Activated CD8-positive, alpha-beta T cell treated with anti-CD3 and anti-CD28 coated beads for 36 hours (primary cell): ENCODE measurements at places on chromosomes 16 and 17. TPM values are rescaled to one million over a fixed set of nuclear protein-coding genes. Genes with fewer than 3 reads are reported as not detected.
A peak's percentile ranks its signal among the peaks of the same experiment; 100 is the strongest.

DNA sequence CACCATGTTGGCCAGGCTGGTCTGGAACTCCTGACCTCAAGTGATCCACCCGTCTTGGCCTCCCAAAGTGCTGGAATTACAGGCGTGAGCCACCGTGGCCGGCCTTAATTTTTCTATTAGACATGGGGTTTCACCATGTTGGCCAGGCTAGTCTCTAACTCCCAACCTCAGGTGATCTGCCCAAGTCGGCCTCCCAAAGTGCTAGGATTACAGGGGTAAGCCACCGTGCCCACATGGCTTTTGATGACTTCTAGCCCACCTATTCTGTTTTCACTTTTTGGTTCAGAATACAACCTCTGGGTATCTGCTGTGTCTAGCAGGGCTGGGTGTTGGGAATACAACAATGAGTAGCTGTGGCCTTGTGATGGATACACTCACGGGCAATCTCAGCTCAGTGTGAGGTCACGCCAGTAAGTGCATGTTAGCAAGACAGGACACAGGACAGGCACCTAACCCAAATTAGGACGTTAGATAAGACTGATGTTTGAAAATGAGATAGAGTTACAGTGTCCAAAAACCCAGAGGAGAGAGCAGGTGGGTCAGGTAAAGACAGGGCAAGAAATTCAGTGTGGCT lies 14.1 kb upstream of the YWHAE start:
- H3K27ac ChIP-seq: no peak overlapping the region
- no peak overlapping the region for H3K4me3 ChIP-seq
- DNase-seq: no peak
- no peaks in the 10 kb centered on the region for H3K36me3 ChIP-seq
- no peaks in the 10 kb centered on the region for H3K27me3 ChIP-seq

DNA sequence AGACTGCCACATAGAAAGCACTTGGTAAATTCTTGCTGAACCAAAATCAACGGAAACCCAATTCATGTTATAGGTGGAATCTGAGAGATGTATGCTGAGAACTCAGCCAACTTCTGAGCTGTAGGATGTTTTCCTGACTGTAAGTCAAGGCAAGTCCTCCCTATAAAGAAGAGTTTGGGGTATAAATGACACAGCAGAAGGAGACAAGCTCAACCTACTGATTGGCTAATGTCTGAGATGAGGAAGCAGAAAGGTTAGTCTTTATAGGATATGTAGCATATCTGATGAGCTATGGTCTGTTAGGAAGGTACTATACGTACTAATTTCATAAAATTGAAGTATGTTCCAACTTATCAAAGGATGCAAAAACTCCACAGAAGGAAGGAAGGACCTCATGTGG lies 99.5 kb downstream of the XYLT1 start:
- no peak overlapping the region for H3K27ac ChIP-seq
- peaks cover 9% of the 10 kb centered on the region for H3K36me3 ChIP-seq
- no peaks in the 10 kb centered on the region for H3K27me3 ChIP-seq
- H3K4me3 ChIP-seq: no peak overlapping the region
- peaks cover 81% of the 10 kb centered on the region for H3K4me1 ChIP-seq

GRCh38 chr17:7019839-7020519 lies 2.9 kb upstream of the BCL6B start:
- peaks cover 18% of the 10 kb centered on the region for H3K36me3 ChIP-seq
- peaks cover 65% of the 10 kb centered on the region for H3K4me1 ChIP-seq
- DNase-seq: no peak
- no peak overlapping the region for H3K4me3 ChIP-seq

- H3K4me1 ChIP-seq: peaks cover 27% of the 10 kb centered on the region
- no peaks in the 10 kb centered on the region for H3K27me3 ChIP-seq
- H3K27ac ChIP-seq: no peak overlapping the region
- DNase-seq: no peak
- peaks cover 4% of the 10 kb centered on the region for H3K36me3 ChIP-seq
Measured at GRCh38 chr17:17078832-17079231, 36.6 kb downstream of the MPRIP start.

DNA sequence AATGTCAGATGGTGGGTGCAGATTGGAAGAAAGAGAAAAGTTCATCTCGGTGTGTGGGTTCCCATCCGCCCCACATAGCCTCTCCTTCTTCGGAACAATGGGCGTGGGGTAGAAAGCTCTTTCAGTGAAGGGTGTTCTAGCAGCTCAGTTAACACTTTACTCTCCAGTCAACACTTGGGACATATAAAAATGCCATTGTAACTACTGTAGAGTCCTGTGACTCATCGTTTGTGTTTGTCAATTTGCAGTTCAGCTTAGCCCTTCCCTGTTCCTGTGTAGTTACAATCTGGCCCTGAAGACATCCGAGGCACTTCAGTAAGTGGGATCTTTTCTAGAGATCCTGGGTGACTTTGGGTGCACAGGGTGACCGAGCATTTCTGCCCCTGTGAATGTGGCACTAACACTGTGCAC lies 11.5 kb upstream of the CLEC18C start:
- no peak overlapping the region for H3K4me3 ChIP-seq
- DNase-seq: no peak
- no peaks in the 10 kb centered on the region for H3K4me1 ChIP-seq
- H3K27me3 ChIP-seq: no peaks in the 10 kb centered on the region
- H3K36me3 ChIP-seq: peaks cover 15% of the 10 kb centered on the region

GRCh38 chr17:49000943-49001342 lies 3.8 kb downstream of the IGF2BP1 start:
- no peak overlapping the region for H3K27ac ChIP-seq
- DNase-seq: no peak
- H3K4me1 ChIP-seq: peaks cover 11% of the 10 kb centered on the region
- no peak overlapping the region for H3K4me3 ChIP-seq
- H3K27me3 ChIP-seq: peaks cover 78% of the 10 kb centered on the region

DNA sequence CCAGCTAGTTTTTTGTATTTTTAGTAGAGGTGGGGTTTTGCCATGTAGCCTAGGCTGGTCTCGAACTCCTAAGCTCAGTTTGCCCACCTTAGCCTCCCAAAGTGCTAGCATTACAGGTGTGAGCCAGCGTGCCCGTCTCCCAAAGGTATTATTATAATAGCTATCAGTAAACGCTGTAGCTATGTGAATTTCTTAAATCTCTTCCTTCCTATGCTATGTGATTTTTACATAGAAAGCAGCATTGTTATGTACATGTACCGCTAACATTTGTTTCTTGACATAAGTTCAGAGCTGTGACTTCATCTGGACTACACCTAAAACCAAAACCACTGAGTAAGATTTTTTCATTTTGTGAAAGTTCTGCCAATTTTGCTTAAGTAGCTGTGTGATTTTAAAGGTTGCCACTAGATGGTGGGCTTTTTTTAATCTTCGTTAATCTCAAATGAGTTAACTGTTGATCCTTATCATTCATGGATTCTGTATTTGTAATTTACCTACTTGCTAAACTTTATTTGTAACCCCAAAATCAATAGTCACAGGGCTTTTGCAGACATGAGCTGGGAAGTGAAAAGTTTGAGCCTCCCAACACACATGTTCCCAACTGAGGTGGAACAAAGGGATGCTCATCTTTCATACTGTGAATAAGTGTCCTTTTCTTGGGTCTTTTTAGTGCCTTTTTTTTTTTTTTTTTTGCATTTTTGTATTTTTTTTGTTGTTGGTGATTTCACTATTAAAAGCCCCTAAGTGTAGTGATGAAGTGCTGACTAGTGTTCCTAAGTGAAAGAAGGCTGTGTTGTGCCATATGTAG lies 21.9 kb downstream of the PRKAR1A start:
- peaks cover 30% of the 10 kb centered on the region for H3K36me3 ChIP-seq
- DNase-seq: no peak
- peaks cover 4% of the 10 kb centered on the region for H3K4me1 ChIP-seq
- H3K4me3 ChIP-seq: no peak overlapping the region
- no peaks in the 10 kb centered on the region for H3K27me3 ChIP-seq

- H3K27me3 ChIP-seq: no peaks in the 10 kb centered on the region
- H3K4me1 ChIP-seq: peaks cover 15% of the 10 kb centered on the region
Measured at GRCh38 chr16:2428051-2428783, 1.0 kb upstream of the CCNF start.

GRCh38 chr17:17506893-17507464 lies 10.8 kb upstream of the RASD1 start:
- H3K27ac ChIP-seq: no peak overlapping the region
- no peak overlapping the region for H3K4me3 ChIP-seq
- peaks cover 14% of the 10 kb centered on the region for H3K4me1 ChIP-seq
- DNase-seq: no peak

- peaks cover 15% of the 10 kb centered on the region for H3K36me3 ChIP-seq
- H3K27ac ChIP-seq: no peak overlapping the region
- H3K4me3 ChIP-seq: no peak overlapping the region
- peaks cover 13% of the 10 kb centered on the region for H3K4me1 ChIP-seq
- no peaks in the 10 kb centered on the region for H3K27me3 ChIP-seq
Measured at GRCh38 chr16:4700997-4701743, 7.8 kb downstream of the NUDT16L1 start.

GRCh38 chr16:23842137-23842600 lies 6.4 kb downstream of the PRKCB start:
- peak overlapping the region; percentile 34 for H3K4me3 ChIP-seq
- peaks cover 73% of the 10 kb centered on the region for H3K36me3 ChIP-seq
- peaks cover 82% of the 10 kb centered on the region for H3K4me1 ChIP-seq
- DNase-seq: peak; percentile 81
- peak overlapping the region; percentile 92 for H3K27ac ChIP-seq
- H3K27me3 ChIP-seq: no peaks in the 10 kb centered on the region

DNA sequence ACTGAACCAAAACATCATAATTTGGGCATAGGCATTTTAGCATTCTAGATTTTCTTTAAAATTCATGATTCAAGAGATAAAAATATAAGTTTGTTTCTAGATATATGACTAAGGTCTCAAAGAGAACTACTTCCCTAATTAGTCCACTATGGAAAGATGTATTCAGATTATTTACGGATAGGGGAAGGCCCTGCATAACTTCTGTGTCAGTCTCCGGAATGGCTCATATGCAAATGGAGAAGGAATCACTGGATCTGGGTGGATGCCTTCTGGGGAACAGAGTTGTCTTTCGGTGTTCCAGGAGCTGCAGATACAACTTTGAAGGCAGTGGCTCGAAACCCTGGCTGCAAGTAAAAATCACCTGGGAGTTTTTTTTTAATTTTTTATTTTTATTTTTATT lies 17.1 kb upstream of the WFIKKN2 start:
- DNase-seq: no peak
- H3K27ac ChIP-seq: no peak overlapping the region
- H3K27me3 ChIP-seq: peaks cover 12% of the 10 kb centered on the region
- peaks cover 6% of the 10 kb centered on the region for H3K4me1 ChIP-seq

DNA sequence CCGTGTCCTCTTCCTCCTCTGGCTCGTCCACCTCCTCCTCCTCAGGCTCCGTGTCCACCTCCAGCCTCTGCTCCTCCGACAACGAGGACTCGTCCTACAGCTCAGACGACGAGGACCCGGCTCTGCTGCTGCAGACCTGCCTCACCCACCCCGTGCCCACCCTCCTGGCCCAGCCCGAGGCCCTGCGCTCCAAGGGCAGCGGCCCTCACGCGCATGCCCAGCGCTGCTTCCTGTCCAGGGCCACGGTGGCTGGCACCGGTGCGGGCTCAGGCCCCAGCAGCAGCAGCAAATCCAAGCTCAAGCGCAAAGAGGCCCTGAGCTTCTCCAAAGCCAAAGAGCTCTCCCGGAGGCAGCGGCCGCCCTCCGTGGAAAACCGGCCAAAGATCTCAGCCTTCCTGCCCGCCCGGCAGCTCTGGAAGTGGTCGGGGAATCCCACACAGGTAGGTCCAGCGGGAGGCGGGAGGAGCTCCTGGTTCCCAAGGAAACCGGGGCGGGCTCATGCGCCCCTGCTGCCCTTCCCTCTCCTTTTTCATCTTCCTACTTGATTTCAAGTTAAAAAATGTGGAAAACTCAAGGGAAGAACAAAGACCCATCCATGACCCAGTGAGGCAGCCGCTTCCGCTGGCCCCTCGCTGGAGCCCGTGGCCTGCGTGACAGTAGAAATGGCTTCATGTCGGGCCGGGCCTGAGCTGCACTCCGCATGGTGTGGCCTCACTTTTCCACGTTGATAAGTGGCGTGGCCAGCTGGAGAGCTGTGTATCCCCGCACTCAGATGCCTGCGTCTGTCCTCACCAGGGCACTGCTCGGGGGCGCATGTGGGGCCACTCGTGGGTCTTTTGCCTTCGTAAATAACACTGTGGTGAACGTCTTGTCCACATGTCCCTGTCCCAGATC lies 50.7 kb downstream of the ACTG1 start:
- no peak overlapping the region for H3K27ac ChIP-seq
- H3K27me3 ChIP-seq: no peaks in the 10 kb centered on the region
- H3K4me1 ChIP-seq: no peaks in the 10 kb centered on the region

GRCh38 chr16:85916141-85916890 lies 17.4 kb downstream of the IRF8 start:
- no peak overlapping the region for H3K4me3 ChIP-seq
- no peak for DNase-seq
- H3K36me3 ChIP-seq: peaks cover 77% of the 10 kb centered on the region
- no peaks in the 10 kb centered on the region for H3K27me3 ChIP-seq
- H3K4me1 ChIP-seq: peaks cover 31% of the 10 kb centered on the region

- peaks cover 15% of the 10 kb centered on the region for H3K36me3 ChIP-seq
- no peak for DNase-seq
- no peaks in the 10 kb centered on the region for H3K27me3 ChIP-seq
- H3K27ac ChIP-seq: peak overlapping the region; percentile 27
- H3K4me3 ChIP-seq: no peak overlapping the region
Measured at GRCh38 chr17:29627951-29628350, 5.2 kb upstream of the CORO6 start.

DNA sequence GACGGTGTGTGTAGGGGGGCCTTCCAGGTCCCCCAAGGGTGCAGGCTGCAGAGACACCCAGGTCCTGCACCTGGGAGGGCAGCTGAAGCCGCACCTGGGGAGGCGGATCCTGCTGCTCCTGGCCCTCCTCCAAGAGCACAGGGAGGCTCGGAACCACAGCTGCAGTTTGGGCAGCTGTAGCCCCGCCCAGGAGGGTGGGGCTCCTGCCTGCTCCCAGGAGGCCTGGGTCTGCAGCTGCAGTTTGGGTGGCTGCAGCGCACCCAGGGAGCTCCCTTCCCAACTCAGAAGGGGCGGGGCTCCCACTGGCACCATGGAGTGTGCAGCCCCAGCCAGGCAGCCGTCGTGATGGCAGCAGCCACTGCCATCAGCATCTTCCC lies 69.4 kb upstream of the NKD1 start:
- H3K36me3 ChIP-seq: no peaks in the 10 kb centered on the region
- no peaks in the 10 kb centered on the region for H3K27me3 ChIP-seq
- no peak for DNase-seq
- H3K27ac ChIP-seq: no peak overlapping the region
- H3K4me3 ChIP-seq: no peak overlapping the region
- H3K4me1 ChIP-seq: peaks cover 11% of the 10 kb centered on the region

DNA sequence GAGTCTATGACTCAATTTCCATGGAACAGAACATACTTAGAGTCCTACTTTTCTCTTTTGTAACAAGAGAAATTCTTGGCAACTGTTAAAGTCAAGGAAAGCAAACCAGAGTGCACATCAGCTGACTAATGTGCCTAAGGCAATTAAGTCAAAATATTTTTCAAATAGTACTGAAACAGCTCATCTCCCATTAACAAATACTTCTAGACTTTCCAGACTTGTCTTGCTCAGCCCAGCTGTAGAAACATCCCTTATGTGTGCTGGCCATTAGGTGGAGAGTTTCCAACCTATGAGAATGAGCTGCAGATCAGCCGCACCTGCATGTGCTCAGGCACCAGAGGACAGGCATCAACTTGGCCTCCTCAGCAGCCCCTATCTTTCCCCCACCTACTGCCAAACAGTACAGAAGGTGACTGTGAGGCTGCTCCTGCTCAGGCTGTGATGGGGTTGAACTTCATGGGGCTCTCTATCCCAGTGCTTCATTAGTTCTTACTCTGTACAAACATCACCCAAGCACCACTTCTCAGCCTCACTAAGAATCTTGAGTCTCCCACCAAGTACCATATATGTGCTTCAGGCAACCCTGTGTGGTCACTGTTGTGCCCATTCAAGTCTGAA lies 32.2 kb downstream of the TEX2 start:
- peaks cover 7% of the 10 kb centered on the region for H3K4me1 ChIP-seq
- no peaks in the 10 kb centered on the region for H3K27me3 ChIP-seq
- DNase-seq: no peak
- H3K27ac ChIP-seq: no peak overlapping the region
- H3K36me3 ChIP-seq: peaks cover 12% of the 10 kb centered on the region

The CX3CL1 gene
- 0.09 TPM for total RNA-seq

The KCNG4 gene
- not detected for total RNA-seq

The FZD2 gene
- 0.22 TPM for total RNA-seq

The LGALS9B gene
- not detected for total RNA-seq
